ENCODE measurements at places on chromosomes 16 and 17.

- no peak for DNase-seq
These were observed 10.4 kb downstream of the KPNB1 start for GRCh38 chr17:47660064-47660492.

DNA sequence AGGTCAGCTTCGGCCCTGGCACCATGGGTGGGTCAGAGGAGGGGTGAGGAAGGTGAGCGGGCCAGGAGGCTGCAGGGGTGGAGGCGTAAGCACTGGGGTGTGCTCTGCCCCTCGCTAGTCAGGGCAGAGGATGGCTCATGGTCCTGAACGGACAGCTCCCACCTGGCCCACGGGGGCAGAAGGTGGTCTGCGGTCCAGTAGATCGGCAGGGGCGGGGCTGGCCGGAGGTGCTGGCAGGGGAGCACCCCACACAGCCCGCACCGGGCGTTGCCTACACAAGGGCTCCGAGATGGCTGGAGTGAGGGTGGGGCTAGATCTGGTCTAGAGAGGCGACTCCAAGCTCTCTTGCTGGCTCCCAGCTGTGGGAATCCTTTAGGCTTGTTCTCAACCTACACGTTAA is 8.2 kb downstream of the NPTX1 start:
- DNase-seq = no peak

DNA sequence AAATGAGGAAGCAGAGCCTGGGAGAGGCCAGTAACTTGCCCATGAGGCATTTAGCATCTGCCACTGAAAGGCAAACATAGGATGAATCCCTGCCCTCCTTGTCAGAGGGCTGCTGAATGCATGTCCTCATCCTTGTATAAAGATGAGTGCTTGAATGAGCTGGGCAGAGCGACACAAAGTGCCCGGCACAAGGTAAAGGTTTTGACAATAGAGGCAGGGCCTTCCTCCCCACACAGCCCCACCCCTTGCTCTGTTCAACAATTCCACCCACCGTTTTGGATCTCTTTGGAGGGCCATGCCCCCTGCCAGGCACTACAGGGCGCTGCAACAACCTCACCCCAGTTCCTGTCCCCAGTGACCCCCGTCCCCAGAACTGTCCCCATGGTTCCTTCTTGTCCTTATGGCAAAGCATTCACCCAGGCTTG is 1.4 kb upstream of the KRT19 start:
- DNase-seq = no peak

GRCh38 chr17:51166987-51167931 is 1.0 kb downstream of the NME2 start:
- DNase-seq = peak; percentile 61

DNA sequence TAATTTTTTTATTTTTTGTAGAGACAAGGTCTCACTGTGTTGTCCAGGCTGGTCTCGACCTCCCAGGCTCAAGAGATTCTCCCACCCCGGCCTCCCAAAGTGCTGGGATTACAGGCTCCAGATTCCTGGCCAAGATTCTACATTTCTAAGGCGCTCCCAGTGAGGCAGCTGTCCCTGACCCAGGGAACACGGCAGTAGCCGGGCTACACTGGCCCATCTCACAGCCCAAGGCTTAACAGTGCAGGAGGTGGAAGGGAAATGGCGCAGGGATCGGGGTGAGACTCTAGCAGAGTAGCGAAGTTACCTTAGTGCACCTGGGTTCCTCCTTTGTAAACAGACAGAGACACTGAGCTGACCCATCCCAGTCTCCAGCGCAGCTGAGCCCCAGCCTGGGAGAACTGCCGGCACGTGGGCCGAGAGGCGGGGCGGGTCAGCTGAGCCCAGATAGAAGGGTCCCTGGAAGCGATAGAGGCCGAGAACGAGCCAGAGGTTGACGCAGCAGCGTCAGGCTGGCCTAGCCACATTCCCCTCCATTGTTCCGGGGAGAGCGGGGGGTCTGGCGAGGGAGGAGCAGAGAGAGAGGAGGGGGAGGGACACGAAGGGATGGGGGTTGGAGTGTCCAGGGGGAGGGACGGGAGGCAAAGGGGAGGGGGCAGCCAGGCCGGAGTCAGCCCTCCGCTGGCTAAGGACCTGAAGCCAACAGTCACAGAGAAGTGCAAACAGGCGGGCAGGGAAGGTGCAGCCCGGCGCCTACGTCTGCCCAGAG is 2.5 kb downstream of the CARHSP1 start:
- DNase-seq = no peak

GRCh38 chr17:58189436-58190146 is 2.9 kb upstream of the EPX start:
- peak; percentile 58 for DNase-seq

- no peak for DNase-seq
These were observed 31.3 kb upstream of the RASL10B start for GRCh38 chr17:35700150-35700549.

DNA sequence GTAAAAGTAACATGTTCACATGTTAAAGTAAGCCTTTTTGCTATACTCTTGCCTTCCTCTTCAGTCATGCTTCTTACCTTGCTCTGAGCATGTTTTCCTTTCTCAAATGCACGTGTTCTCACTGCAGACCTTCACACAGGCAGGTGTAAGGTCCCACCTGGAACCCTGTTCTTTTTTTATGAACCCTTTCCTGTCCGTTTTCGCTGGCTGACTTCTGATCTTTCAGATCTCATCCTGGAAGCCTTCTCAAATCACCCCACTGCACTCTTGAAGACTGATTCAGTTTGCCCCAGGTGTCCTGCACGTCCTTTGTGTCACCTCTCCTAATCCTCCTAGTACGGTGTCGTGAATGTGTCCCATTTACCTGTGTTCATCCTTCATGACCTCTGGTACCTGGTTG is 313.6 kb downstream of the SNX29 start:
- DNase-seq = no peak

- no peak for DNase-seq
These were observed 558 bp upstream of the CHMP6 start for GRCh38 chr17:80990921-80991644.

GRCh38 chr16:73092236-73092781 is 44.4 kb upstream of the ZFHX3 start:
- DNase-seq = no peak

- no peak for DNase-seq
These were observed 143.2 kb downstream of the PHKB start for GRCh38 chr16:47604306-47604705.

DNA sequence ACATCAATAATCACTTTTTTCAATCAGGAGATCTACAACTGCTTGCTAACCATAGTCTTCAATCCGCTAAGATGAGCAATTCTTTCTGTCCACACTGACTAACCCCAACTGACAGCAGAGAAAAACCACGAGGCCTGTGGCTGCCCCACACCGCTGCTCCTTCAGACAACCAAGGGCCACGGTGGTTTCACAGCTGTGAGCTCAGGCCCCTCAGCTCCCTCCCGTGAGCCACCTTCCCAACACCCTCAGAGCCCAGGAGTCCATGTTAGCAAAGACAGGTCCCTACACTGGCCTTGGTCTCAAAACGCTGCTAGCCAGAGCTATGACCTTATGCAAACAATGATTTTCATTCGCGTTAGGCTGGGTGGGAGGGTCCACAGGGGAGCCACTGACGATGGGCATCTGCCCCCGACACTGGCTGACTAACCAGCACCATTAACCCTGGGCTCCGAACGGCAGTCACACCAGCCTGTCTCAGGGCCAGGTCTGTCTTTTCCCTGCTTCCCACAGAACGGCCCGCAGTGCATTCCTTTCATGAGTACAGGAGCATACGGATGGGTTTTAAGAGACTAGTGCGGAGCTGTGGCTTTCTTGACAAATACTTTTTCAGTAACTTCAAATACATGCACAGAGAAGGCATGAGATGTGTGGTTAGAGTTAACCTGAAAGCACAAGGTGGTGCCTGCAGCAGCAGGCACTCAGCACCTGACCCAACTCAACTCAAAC is 67.3 kb downstream of the ANKRD11 start:
- no peak for DNase-seq

- DNase-seq = no peak
These were observed 135.6 kb upstream of the COX10 start for GRCh38 chr17:13933441-13934276.

DNA sequence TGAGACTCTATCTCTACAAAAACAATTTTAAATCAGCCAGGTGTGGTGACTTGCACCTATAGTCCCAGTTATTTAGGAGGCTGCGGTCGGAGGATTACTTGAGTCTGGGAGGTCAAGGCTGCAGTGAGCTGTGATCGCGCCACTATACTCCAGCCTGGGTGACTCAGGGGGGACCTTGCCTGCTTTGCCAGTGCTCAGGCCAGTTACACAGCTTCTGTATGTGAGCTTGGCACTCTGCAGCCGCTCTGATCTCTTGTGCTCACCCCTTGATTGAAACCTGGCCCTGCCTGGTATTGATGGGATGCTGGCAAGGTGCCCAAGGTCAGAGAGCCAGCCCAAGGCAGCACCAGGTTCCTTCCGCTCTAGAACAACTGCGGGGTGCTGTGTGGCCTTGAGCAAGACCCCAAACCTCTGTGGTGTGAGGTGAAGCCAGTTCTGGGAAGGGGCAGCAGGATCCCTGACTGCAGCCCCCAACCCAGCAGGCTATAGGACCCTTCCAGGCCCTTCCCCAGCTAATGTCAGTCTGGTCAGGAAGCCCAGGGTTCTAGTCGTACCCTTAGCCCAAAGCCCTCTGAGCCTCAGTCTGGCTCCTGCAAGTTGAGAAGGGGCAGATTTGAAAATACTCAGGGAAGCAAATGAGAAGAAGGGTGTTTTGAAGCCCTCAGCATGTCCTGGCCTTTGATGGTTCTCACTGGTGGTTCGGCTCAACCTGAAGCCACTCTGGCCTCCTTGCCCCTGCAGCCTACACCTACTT is 18.9 kb downstream of the MMP15 start:
- DNase-seq = no peak

DNA sequence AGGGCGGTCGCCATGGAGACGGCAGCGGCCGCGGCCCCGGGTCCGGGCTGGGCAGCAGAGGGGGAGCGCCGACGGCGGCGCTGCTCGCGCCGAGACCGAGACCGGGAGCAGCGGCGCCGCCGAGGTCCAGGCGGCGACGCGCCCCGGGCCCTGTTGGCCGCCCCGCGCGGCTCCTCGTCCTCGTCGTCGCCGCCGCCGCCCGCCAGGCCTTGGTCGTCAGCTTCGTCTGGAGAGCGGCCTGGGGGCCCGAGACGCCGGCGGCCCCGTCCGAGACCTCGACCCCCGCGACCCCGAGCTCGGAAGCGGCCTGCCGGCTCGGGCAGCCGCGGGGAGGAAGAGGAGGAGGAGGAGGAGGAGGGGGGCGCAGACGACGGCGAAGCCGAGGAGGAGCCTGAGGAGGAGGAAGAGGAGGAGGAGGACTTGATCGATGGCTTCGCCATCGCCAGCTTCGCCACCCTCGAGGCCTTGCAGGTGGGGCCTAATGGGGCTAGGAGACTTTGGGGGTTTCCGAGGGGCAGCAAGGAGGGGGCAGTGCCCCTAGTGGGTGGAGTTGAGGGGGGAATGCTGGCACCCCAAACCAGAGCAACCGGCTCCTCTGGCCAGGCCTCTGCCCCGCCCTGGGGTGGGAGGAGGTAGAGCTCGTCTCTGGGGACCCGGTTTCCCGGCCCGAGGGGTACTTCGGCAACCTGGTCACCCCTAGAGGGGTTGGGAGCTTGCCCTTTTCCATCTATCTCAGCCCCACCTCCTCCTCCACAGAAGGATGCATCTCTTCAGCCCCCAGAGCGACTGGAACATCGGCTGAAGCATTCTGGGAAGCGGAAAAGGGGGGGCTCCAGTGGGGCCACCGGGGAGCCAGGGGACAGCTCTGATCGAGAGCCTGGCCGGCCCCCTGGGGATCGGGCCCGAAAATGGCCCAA is 1.5 kb downstream of the FBRS start:
- DNase-seq = peak; percentile 40

GRCh38 chr17:1232786-1233185 is 37.5 kb upstream of the BHLHA9 start:
- no peak for DNase-seq

DNA sequence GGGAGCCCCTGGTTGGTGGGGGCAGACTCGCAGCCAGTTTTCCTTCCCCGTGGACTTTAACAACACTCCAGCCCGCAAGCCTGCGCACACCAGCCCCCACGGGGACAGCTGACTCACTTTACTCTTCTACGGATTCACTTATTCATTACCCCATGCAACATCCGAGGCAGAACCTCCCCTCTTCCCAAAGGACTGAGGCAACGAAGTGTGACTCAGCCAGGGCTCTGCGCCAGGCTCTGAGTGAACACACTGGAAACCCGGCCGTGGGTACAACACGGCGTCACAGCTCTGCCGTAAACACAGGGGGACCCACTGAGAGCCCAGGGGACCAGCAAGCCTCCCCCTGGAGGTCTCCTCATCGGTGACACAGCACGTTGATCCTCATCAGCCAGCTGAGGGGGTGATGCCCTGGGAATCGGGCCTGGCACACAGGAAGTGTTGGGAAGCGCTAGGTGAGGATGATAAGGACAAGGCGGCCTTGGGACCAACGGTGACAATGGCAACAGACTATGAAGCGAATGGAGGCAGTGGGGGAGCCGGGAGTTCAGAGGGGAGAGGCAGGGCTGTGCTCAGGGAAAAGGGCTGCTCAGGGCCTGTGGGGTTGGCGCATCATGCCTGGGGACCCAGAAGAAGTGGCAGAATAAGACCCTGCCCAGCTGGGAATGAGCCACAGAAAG is 14.6 kb downstream of the COTL1 start:
- peak; percentile 94 for DNase-seq

DNA sequence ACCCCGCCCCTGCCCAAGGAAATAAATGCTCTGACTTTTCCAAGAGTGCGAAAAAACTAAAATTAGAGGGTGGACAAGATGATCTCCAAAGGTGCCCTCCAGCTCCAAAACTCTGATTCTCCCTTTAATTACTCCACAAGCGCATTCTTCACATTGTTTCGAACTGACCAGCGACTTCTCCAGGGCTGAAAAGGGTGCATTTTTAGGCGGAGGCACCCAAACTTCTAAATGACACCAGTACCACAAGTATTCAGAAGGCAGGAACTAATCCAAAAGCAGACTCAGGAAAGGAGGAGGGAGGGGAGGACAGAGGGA is 750 bp downstream of the ZFHX3 start:
- peak; percentile 70 for DNase-seq

GRCh38 chr17:19001907-19002590 is 2.5 kb downstream of the FAM83G start:
- peak; percentile 21 for DNase-seq
